Stimulated activated CD4-positive, alpha-beta T cell treated with anti-CD3 and anti-CD28 coated beads, Interleukin-1b, Interleukin-23, amount 100 ng/mL, for 4 hours (primary cell): ENCODE measurements at places on chromosomes 1 and 21.
A peak's percentile ranks its signal among the peaks of the same experiment; 100 is the strongest.

DNA sequence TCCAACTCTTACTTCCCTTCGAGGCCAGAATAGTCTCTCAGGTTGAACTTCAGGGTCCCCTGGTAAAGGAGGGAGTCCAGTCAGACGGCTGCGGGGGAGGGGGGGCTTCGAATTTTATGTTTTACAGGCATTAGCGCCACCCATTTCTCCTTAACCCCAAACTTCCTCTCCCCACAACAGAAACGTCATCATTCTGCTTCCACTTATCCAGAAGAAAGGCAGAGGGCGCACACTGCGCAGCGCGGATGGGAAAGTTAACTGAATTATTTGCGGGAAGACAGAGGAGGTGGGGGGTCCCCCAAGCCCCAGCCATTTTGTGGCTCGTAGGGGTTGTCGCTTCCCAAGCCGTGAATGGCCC, 529 bp upstream of the PRMT2 start:
- no peak for DNase-seq

DNA sequence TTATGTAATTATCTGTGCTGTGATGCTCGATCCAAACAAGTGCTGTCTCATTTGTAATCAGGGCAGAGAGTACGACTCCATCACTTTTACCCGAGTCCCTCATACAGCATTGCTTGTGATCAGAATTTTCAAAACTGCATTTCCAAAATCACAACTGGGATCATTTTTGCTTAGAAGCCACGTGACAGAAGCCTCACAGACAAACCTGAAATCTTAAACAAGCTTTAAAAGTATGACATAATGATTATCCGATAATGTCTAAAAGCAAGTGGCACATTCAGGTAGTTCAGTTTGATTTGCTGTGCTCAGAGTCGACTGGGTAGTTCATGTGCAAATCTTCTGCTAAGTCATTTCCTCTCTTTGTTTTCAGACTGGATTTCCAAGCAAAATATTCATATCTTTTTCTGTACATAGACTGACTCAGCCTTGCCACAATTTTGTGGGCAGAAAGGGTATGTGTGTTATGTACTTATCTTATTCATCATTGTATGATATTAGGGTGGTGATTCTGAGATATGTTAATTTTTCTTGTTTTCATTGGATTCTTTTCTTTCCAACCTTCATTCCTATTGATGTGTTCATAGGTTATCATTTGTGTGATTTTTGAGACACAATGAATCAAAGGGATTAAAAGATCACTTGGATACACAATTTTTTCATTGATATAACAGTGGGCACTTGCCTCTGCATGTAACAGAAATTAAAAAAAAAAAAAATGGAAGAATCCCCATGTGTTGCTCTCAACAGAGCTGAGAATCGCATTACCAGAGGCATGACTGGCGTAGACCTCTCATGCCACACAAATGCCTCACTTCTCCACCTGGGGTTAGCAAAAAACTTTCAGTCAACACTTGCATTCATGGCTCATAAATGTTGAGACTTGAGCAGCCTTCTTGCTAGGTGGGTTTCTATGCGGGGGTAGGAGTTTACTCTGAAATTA, 355.7 kb downstream of the LTN1 start:
- no peak for DNase-seq

DNA sequence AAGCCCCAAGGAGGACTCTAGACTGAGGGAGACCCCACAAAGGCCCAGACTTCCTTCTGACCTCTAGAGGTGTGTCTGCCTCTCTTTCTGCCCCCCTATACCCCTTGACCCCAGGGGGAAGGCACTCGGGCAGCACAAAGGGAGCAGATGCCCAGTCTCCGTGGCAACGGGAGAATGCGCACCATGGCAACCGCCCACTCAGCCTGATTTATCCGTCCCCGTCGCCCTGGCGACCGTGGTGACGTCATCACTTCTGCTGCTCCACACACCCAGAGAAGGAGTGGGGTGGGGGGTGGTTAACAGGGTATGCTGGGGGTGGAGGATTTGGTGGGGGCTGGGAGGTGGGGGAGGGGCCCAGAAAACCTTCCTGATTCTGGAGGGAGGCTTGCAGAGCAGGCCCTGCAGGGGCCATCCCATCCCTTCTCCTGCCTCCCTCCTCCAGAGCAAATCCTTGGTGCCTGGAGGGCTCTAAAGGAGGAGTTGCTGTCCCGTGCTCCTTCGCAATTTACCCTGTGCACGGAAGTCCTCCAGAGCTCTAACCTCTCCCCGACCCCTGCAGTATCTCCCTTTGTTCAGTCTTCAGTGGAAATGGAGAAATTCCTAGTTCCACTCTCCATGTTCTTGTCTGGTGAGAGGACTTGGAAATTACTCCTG, 6.3 kb downstream of the CELF3 start:
- peak; percentile 9 for DNase-seq

- DNase-seq: no peak
These were observed 60.7 kb downstream of the GORAB start for GRCh38 chr1:170592591-170593111.

DNA sequence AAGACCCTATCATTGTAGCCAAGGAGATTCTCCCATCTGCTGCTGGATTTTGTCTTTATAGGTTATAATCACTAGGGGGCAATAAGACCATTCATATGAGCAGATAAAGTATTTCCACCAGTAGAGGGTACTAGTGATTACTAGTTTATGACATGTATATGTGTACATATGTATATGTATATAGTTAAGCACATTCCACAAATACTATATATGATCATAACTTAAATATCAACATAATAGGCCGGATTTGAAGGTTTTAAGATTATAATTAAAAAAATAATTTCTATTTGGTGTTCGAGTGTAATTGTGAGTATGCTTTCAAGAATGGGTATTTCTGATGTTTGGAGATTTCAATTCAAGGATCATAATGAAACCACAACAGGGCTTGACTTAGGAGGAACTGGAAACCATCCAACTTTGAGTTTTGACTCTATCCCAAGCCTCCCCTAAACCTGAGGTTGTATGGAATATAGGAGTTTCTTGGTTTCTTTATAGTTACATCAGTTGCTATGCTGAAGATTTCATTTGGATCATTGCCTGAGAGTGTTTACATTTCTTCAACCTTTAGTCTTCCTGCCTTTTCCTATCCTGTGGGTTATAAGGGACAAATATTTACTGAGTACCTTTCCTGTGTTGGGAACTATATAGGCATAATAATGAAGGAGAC, 16.9 kb downstream of the TCEANC2 start:
- DNase-seq: no peak

DNA sequence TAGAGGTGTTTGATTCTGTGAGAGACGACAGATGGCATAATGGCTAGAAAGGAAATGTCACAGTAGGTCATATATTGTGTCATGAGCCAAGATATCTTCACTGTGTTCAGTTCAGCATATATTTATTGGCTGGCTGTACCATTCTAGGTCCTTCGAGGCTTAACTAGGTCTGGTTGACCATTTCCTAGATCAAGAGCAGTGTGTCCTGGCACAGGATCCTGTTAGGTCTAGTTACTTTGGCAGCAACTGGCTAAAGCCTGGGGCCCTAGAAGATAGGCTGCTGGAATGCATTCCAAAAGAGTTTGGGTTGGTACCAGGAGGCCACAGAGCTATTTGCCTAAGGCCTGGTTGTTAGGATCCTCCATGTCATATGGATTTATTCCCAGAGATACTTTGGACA, 20.9 kb downstream of the ZBTB40 start:
- DNase-seq: no peak

- no peak for DNase-seq
These were observed 21.7 kb downstream of the ARV1 start for GRCh38 chr1:231000639-231001038.

DNA sequence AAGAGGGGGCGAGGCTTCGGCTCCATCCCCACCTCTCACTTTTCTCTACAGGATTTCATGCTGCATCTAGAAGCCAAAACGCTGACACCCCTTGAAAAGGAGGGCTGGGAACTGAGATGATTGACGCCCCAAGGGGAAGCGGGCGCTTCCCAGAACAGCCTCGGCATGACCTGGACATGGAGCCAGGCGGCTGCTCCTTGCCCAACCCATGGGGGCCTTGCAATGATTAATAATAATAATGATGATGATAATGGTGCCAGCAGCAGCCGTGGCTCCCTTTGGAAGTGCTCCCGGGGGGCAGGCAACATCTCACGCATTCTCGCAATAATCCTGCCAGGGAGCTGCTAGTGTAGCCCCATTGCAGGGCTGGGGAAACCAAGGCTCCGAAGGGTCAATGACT, 78.2 kb downstream of the RAP1GAP start:
- no peak for DNase-seq

DNA sequence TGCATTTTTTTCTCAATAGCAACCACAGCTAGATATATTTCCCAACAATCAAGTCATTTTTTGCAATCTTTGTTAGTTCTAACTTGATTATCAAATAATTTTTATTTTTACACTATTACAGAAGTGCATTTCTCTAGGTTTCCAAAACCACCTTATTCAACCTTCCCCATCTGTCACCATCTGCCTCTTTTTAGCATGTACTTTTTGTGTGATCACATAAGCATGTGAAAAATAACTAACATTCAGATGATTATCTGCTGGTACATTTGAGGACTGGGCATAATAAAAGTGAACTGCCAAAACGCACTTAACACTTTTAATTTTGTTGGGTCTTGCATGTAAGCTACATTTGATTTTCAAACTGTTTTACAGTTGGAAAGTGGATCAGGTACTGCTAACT, 291.5 kb downstream of the AKT3 start:
- no peak for DNase-seq

GRCh38 chr1:236108027-236108648, 34.2 kb upstream of the GPR137B start:
- no peak for DNase-seq

- no peak for DNase-seq
These were observed 48.2 kb upstream of the ABCA4 start for GRCh38 chr1:94169126-94169525.

GRCh38 chr1:6013491-6013890, 21.3 kb upstream of the NPHP4 start:
- no peak for DNase-seq

- no peak for DNase-seq
These were observed 478.9 kb upstream of the CAMK1G start for GRCh38 chr1:209104646-209105045.

DNA sequence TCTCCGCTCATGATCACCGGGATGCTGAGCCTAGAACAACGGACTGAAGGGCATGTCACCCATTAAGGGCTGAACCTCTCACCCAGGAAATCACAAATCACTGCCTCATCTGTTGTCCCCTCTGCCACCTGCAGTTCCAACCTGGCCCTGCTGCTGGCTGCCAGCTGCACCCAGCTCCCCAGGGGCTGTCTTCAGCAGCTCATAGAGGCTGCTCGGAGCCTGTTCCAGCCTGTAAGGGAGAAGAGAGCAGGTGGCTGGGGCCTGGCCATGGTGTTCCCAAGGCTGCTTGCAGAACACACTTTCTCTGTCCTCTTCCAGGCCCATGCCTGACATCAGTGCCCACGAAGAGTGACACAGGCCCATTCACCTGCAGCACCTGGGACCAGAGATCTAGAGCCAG, 44.5 kb upstream of the DISP3 start:
- no peak for DNase-seq

- no peak for DNase-seq
These were observed 258.1 kb downstream of the SDCCAG8 start for GRCh38 chr1:243513726-243514491.

- DNase-seq: no peak
These were observed 72.3 kb downstream of the CAMK2N1 start for GRCh38 chr1:20413776-20414140.

- DNase-seq: no peak
These were observed 56.5 kb downstream of the SYDE2 start for GRCh38 chr1:85144351-85144750.

- DNase-seq: no peak
These were observed 8.0 kb upstream of the GUCA2A start for GRCh38 chr1:42172381-42173133.

GRCh38 chr1:104946558-104947210, 1197.0 kb downstream of the AMY1C start:
- no peak for DNase-seq

GRCh38 chr1:83857103-83857502, 141.8 kb downstream of the TTLL7 start:
- no peak for DNase-seq

- no peak for DNase-seq
These were observed 537.8 kb downstream of the SMYD3 start for GRCh38 chr1:245969283-245969682.

DNA sequence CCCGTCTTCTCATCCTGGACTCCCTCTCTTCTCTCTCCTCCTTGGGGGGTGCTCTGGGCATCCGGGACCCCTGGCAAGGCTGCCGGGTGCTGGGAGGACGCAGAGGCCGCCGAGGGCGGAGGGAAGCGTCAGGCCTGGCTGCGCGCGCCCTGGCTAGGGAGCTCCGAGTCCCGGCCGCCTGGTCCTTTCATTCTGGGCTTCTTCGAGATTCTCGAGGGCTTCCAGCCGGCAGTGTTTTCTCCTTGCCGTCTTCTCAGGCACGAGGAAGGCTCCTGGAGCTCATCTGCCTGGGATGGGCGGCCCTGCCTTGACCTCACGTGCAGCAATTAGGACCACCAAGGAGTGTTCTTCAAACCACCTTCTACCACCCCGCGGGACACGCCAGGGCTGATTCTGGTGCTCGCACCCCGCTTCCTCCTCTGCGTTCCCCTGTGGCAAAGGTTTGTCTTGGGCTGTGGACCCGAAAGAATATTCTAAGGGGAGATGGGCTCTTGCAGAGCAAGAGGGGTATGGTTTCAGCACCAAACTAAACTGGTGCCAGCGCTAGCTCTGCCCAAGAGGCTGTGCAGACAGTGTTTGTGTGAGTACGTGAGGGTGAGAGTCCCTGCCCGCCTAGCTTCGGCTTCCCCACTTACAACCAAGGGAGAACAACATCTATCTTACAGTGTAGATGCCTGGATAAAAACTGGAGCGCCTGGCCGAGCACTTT, 36.5 kb downstream of the PIK3CD start:
- no peak for DNase-seq

GRCh38 chr1:20074725-20075171, 4.8 kb downstream of the PLA2G5 start:
- DNase-seq: no peak

GRCh38 chr1:233440951-233441401, 113.5 kb downstream of the MAP3K21 start:
- no peak for DNase-seq

- DNase-seq: no peak
These were observed 12.9 kb upstream of the KPNA6 start for GRCh38 chr1:32094746-32095521.

DNA sequence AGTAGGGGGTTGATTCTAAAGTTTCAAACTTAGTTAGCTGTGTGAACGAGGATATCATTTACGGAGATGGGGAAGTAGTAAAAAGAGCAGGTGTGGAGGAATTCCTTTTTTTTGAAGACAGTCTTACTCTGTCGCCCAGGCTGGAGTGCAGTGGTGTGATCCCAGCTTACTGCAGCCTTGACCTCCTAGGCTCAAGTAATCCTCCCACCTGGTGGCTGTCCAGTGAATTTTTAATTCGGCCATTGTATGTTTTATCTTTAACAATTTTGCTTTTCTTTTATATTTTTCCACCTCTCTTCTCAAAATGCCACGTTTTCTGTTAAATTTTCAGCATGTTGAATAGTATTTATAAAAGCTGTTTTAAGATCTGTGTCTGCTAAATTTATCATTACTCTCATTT, 12.3 kb upstream of the CENPF start:
- no peak for DNase-seq

DNA sequence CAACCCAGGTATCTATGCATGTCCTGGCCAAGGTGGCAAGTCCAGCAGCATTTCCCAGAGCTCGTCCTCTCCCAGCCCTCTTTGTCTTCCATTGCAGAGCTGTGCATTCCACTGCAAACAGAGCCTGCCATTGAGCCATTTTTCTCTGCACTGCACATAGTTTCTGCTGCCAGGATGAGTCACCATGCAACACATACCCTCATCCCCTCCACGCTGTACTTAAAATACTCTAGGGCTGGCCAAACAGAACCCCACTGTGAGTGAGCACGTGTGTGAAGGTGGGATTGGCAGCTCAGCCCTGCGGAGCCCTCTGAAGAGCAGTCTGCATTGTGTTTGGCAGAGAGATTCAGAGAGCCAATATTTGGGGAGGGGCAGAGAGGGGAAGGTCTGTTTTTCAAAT, 3.9 kb upstream of the ATP1B1 start:
- no peak for DNase-seq
